ENCODE measurements at places on chromosomes 4 and X.

DNA sequence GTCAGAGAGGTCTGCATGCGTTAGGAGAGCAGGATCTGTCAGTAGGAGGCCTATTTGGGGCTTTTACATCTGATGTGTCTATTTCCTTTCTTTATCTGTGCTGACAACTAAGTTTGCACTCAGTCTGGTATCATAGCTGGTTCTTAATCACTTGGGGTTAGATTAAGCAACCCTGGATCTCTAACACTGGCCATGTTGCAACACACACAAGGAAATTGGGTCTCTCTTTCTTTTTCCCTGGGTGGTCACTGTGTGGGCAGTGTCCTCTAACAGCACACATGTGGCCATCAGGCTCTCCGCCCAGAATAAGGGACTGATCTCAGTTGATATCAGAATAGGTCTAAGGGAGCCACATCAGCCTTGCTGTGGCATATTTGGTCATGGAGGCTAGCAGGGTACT lies 38.9 kb downstream of the IGFBP7 start:
- no peak for DNase-seq

DNA sequence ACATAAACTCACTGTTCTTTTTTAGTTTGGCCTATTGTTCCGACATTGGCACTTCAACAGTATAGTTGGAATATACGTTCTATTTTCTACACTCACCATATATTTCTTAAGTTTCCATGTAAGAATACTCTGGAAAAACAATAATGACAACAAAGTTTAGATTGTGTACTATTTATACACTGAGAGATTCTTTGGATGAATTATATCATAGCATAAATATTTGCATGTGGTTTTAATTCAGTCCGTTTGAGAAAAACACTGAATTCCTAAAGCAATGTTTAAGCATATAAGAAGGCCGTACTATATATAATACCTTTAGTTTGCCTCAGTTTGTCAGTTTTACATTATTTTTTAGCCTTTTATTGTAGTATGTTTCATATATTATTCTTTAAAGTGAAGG lies 82.4 kb downstream of the RAP1GDS1 start:
- DNase-seq: no peak

GRCh38 chr4:81421346-81422218 lies 50.1 kb downstream of the RASGEF1B start:
- DNase-seq: no peak

GRCh38 chr4:109432696-109433095 lies 919 bp upstream of the SEC24B start:
- DNase-seq: no peak
